COR-L47 (cell line): ENCODE measurements at places on chromosomes 5 and 9.
A peak's percentile ranks its signal among the peaks of the same experiment; 100 is the strongest.

GRCh38 chr5:122420091-122420490 is 108.1 kb downstream of the SNCAIP start:
- no peak for DNase-seq

- DNase-seq: no peak
Observed at GRCh38 chr5:138909734-138910133, 34.6 kb upstream of the LRRTM2 start.

- DNase-seq: peak; percentile 83
Observed at GRCh38 chr5:170216257-170216864, 16.4 kb upstream of the C5orf58 start.

- no peak for DNase-seq
Observed at GRCh38 chr5:113675166-113675565, 161.7 kb downstream of the YTHDC2 start.

GRCh38 chr5:138282920-138283742 is 8.7 kb upstream of the GFRA3 start:
- DNase-seq: peak; percentile 58

DNA sequence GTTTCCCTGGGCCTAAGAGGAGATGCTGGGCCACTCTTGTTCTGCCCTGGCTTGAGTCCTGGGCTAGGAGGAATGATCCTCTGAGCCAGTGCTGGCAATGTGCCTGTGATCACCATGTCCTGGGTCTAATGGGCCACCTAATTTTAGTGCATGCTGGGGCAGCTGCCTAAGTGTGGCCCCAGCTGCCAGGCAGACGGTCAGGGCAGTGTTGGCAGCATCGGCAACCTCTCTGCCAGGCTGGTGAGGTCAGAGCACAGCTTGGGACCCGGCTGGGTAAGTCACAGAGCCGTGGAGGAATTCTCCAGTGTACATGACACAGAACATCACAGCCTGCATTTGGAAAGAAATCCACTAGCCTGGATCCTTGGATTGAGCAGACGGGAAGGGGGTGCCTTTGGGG is 21.4 kb upstream of the PITX1 start:
- no peak for DNase-seq

DNA sequence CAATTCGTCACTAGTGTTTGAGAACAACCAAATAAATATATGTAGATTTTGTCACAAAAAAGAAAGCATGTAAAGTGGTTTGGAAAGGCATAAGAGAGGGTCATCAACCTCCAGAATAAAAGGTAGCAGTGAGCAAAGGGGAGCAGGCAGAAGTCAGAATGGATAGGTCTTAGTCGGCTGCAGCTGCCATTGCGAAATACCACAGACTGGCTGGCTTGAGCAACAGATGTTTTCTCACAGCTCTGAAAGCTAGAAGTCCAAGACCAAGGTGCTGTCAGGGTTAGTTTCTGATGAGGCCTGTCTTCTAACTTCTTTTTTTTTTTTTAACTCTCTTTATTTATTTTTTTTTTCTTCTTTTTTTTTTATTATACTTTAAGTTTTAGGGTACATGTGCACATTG is 208.1 kb upstream of the PIK3R1 start:
- no peak for DNase-seq

GRCh38 chr9:72577212-72577753 is 55.9 kb downstream of the TMC1 start:
- DNase-seq: no peak

GRCh38 chr9:119003882-119004617 is 365.2 kb downstream of the BRINP1 start:
- no peak for DNase-seq

GRCh38 chr9:29212397-29213387 is 1639.4 kb upstream of the C9orf72 start:
- DNase-seq: peak; percentile 60

GRCh38 chr5:180399401-180400215 is 46.5 kb upstream of the GFPT2 start:
- no peak for DNase-seq

GRCh38 chr5:10761185-10761932 is at the start of gene DAP:
Gene DAP, minus strand, starts transcription at chr5:10761234. Its CDS starts 166 bp downstream, at chr5:10761068.
- peak; percentile 86 for DNase-seq

GRCh38 chr9:3676766-3677165 is 151.0 kb upstream of the RFX3 start:
- no peak for DNase-seq

DNA sequence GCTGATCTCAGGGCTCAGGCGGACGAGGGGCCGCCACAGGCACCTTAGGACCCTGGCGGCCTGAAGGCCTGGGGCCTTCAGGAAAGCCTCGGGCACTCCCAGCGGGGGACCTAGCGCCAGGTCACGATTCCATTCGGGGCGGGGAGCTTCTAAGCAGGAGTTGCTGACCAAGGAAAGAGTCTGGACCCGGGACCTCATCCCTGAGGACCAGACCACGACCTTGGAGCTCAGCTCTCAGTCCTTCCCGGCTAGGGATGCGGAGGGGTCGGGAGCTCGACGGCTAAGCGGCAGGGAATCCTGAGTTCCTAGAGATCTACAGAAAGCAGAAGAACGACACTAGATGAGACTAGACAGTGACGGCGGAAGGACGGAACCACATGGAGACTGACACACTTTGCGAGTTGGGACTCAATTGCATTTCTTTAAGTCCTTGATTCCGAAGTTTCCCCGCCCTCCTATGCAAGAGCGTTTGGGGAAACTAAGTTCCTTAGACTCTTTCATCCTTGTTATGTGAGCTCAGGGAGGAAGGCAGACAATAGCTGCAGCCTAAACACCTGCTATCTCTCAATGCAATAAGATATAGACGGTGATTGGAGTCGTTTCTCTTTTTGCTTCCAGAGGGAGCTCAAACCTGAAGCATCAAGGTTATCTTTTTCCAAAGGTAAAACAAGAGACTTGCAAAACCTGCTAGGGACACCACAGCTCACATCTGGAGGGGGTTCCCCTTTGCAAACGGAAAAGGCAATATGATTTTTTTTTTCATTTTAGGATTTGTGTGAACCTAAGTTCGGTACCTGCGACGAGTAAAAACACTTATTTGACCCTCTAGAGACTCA is 9.7 kb downstream of the NR2F1-AS1 start:
- DNase-seq: no peak

GRCh38 chr5:127517110-127517479 is 345 bp upstream of the PRRC1 start:
- no peak for DNase-seq

DNA sequence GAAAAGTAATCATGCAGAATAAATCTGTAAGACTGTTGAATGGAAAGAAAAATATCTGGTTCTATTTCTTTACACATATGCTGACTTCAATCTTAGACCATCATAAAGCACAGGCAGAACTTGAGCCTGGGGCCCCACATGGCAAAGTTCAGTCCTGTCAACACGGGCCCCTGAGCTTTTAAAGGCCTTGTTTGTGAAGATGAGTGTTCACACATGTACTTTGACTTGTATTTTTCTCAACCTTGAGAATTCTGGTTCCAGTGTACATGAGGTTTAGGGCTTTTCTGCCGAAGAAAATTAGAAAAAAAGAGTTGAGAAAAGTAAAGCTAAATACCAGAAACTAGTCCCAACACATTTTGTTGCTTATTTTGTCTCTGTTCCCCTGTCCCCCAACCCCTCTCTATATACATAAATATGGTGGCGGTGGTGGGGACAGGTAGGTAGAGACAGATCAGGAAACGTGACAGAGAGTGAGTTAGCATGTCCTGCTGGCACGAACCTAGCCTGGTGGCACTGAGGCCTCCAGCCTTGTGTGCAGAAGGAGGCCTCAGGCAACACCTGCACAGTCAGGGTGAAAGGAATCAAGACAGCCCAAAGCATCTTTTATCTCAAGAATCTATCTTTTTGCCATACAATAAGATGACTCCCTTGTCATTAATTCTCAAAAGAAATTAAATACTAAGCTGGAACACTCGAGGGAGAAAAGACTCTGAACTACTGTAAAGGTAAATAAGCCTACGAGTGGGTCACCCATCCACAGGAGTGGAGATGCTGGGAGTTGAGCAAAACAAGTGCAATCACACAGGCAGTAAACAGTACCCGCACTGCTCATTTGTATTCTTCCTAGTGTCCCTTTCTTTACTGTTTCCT is 22.9 kb downstream of the LIFR start:
- no peak for DNase-seq

DNA sequence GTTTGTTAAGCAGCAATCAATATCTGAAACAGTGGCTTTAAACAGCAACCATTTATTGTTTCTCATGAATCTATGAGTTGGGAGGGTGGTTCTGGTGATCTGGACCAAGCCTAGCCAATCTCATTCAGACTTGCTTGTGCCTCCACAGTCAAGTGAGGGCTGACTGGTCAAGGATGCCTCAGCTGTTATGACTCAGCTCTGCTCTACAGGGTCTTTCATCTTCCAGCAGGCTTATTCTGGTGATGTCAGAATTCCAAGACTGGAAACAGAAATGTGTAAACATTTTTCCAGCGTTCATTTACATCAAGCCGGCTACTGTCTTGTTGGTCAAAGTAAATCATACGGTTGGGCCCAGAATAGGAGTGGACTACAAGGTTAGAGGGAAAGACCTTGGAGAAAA is 2.5 kb upstream of the PIP5K1B start:
- no peak for DNase-seq

- no peak for DNase-seq
Observed at GRCh38 chr5:44568519-44568918, 179.3 kb upstream of the FGF10 start.

- DNase-seq: no peak
Observed at GRCh38 chr5:98902733-98903132, 26.1 kb downstream of the CHD1 start.

DNA sequence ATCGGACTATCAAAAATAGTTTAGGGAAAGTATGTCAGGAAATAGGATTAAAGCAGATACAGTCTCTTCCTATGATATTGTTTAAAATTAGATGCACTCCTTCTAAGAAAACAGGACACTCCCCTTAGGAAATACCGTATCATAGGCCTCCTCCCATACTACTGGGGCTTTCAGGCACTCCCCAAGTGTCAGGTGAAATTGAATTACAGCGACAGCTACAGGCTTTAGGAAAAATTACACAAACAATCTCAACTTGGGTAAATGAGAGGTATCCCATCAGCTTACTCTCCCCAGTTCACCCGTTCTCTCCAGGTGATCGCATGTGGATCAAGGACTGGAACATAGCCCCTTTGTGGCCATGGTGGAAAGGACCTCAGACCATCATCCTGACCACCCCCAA is 110.4 kb upstream of the EPB41L4A start:
- DNase-seq: no peak

DNA sequence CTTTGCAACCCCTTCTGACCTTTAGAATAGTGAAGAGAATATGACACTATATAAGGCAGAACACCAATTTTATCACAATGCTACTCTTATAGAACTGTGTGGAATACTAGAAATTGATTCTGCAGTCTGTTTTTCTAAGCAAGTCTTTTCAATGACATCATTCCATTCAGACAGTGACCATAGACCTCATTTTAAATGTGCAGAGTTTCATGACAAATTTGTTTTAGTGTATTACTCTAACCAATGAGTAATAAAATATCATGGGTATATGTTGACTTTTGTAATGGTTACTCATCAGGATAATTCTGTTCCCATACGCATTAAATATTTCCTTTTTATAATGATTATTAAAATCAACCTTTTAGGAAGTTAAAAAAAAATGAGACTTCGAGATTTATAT is 219.9 kb downstream of the COX7C start:
- no peak for DNase-seq

- no peak for DNase-seq
Observed at GRCh38 chr5:100746730-100747129, 156.4 kb downstream of the ST8SIA4 start.

- DNase-seq: no peak
Observed at GRCh38 chr9:4559261-4560182, 69.3 kb downstream of the SLC1A1 start.

DNA sequence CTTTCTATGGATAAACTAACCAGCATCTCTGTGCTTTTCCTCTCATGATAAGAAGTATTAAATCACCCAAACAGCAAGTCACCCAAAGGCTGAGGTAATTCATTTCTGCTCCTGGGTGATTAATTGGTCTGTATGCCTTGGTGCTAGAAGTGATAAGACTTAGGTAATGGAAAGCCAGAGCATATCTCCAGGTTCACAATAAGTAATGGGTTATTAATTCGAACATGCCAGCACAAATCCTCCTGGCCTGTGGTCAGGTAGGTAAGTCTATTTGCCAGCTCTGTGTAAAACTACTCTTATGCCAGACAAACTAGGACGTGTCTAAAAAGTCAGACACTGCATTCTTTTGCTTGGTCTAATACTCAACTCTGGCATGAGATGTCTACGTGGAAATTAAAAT is 11.2 kb upstream of the ENC1 start:
- DNase-seq: no peak

- no peak for DNase-seq
Observed at GRCh38 chr5:171488876-171489275, 69.4 kb downstream of the FGF18 start.

- no peak for DNase-seq
Observed at GRCh38 chr9:136814725-136815421, 7.1 kb downstream of the RABL6 start.

- no peak for DNase-seq
Observed at GRCh38 chr5:116482394-116482793, 92.2 kb downstream of the SEMA6A start.

GRCh38 chr5:112682621-112683061 is 55.0 kb upstream of the APC start:
- no peak for DNase-seq

GRCh38 chr5:92879806-92880543 is 701.0 kb downstream of the NR2F1-AS1 start:
- DNase-seq: no peak

- no peak for DNase-seq
Observed at GRCh38 chr9:17322882-17323864, 188.3 kb downstream of the CNTLN start.
